ENCODE measurements at places on chromosomes 5 and 9.

DNA sequence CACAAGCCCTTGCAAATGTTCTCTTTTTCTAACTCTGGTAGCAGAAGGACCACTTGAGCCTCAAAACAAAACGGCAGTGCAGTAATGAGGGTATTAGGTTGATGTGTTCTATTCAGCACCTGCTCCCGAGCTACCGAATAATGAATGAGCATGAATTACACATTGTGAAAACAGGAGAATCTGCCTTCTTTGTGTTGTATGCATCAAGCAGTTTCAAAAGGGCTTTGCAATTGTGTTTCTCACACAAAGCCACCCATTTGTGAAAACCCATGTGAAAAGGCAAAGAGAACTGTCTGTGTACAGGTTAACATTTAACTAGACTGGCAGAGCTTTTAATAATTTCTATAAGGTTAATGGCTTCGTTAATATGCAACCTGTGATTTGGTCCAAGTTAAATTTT is 97.8 kb downstream of the STK32A start:
- no peak for DNase-seq

GRCh38 chr9:14218253-14218652 is 95.7 kb downstream of the NFIB start:
- no peak for DNase-seq

- no peak for DNase-seq
These were observed 3.3 kb downstream of the ENTPD2 start for GRCh38 chr9:137050570-137050969.

DNA sequence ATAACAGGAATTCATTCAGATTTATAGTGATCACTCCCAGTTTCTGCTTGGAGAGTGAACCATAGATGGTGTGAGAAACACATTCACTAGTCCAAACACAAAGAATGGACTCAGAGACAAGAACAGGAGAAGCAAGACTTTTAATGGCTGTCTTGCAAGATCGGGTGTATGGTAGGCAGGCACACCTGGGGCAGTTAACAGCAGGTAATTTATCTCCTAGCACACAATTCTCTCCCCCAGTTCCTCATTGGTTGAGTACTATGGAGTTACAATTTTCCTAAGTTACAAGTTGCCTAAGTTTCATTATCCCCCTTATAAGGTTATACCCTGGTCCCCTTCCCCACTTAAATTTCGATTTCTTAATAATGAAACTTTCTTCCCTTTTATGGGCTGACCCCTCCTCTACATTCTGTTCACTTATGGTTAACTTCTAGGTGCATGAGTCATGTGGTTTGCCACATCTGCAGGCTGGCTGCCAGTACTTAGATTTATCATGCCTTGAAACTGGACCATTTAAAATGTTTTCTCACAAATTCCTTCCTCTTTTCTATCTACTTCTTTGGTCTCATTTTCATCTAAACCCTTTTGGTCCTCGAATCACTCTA is 623.3 kb downstream of the HINT1 start:
- no peak for DNase-seq

- no peak for DNase-seq
These were observed 71.9 kb downstream of the KIF4B start for GRCh38 chr5:155085282-155085989.

DNA sequence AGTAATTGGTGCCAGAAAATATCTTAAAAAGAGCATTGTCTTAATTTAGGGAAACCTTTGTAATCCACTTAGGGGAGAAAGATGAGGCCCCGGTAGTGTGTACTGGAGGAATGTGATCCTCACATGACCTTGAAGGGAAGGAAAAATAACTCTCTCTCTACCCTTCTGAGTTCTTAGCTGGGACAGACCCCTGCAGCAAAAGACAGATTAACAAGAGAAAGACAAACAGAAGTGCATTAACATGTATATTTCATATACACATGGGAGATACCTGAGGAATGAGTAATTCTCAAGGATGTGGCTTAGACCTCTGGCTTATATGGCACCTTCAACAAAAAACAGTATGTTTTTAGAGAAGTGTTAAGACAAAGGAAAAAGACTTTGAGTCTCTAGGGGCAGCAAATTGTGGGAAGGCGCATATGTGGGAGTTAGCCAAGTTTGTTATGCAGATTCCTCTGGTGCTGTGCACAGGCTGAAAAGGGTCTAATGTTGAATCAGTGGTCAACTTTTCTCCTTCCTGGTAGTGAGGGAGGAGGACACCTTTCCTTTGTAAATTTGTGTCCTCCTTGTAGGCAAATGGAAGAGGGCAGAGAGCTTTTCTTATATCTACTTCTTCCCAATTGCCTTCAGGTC is 138.8 kb downstream of the LRRC70 start:
- no peak for DNase-seq

- no peak for DNase-seq
These were observed 618.8 kb downstream of the HINT1 start for GRCh38 chr5:130546211-130546610.

DNA sequence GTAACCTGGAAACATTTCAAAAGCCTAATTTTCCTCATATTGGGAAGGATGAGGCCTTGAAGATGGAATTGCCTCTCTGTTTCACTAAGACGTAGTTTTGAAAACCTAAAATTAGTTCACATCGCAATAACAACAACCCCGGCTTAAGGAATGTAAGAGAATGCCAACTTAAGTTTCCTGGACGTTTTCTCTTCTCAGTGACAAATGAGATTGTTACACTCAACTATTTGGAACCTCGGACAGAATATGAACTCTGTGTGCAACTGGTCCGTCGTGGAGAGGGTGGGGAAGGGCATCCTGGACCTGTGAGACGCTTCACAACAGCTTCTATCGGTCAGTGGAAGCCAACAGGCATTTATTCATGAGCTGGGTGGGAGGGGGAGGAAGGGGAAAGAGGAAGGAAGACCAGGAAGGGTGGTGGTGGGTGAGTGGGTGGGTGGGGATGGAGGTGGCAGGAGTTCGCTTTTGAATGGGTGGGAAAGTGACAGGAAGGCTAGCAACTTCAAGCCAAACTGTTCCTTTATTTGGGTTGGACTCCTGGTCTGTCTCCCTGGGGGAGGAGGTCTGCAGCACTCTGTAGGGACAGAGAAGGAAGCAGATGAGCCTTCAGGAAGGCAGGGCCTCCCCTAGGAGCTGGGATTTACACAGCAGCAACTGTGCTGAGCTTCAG is 83.4 kb downstream of the TEK start:
- DNase-seq: no peak

GRCh38 chr9:122060481-122060880 is 32.6 kb downstream of the TTLL11 start:
- DNase-seq: no peak

- no peak for DNase-seq
These were observed 1319.3 kb upstream of the C9orf72 start for GRCh38 chr9:28892538-28892937.

DNA sequence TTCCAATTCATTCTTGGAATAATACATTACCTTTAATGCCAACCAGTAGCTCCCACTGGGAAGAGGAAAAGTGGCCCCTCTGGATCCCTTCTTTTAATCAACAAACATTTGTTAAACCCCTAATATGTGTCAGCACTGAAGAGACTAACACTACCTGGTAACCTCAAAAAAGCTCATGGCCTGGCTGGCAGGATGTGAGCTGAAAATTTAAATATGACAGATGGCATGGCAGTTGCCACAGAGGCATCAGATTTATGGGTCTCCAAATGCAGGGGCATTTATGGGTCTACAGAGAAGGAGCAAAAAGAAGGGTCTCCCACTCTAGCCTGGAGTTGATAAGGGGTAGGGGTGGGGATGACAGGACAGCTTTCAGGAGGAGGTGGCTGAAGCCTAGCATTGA is 12.5 kb downstream of the DNAH5 start:
- no peak for DNase-seq

GRCh38 chr5:93723005-93723404 is 18.4 kb downstream of the POU5F2 start:
- no peak for DNase-seq

DNA sequence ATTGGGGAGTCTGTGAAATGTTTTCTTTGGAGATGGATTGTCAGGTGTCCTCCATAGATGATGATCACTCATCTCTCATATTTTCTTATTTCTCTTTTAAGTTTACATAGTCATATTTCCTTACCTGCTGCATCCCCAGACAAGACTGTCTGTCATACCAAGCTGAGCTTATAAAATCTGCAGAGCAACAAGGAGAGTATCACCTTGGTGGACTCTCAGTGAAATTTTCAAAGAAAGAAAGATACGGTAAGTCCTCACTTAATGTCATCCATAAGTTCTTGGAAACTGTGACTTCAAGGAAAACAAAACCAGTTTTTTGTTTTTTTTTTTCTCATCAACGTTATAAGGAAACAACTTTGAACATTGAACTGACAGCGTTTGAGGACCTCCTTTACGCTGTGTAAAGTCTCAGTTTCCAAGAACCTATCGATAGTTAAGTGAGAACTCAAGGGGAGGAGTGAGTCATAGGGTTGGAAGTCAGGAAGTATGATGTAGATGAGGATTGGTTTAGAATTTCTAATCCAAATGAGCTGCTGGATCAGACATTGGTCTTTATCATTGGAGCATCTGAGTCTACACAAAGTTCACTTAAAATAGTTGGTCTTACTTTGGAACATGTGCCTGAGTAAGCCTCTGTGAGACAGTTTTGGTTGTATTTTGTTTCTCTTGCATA is 45.5 kb downstream of the SPIN1 start:
- DNase-seq: no peak

- DNase-seq: peak; percentile 28
These were observed 9.2 kb upstream of the LRRC14B start for GRCh38 chr5:182126-182525.

DNA sequence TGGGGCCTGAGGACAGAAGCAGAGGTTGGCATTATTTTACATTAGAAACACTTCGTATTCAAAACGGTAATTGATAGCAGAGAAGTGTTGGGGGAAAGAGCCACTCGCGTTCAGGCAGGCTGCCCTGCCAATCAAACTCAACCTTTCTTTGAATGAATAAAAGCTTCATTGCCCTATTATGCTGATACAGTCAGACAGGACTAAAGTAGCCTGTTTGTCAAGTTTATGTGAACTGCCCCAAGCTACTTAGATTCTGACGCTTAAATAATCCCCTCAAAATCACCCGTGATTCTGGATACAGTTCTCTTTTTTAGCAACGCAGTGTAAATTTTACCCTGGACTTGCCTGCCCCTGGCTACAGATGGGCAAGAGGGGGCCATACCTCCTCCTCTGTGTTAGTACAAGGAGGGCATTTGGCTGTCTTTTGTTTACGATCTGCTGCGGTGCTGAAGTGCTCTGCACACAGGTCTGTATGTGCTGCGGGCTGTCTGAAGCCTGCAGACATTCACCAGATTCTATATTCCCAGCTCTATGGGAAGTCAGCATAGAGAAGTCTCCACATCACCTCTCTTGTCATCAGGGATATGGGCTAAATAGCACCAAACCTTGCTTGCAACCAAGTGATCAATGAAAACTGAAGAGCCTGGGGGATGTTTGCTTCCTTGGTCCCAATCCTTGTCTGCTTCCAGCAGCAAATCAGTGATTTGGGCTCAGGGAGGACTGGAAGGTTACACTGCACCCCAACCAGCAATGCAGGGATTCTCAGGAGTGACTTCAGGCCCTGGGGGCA is 218.4 kb downstream of the EBF1 start:
- no peak for DNase-seq

DNA sequence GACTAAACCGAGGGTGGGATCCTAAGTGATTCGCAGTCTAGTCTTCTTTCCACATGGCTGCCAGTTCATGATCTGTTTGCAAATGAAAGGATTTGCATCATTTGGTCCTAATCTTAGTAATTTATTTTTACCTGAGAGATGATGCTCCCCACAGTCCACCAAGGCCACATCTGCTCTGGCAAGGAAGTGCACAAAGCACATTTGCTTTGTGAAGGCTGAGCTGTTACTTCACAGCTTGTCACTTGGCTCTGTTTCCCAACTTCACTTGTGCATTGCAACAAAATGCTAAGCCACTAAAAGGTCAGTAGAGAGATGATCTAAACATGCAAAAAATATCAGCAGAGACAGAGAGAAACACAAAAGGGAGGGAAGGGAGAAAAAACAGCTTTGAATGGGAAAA is 128.5 kb upstream of the VLDLR start:
- DNase-seq: peak; percentile 39

DNA sequence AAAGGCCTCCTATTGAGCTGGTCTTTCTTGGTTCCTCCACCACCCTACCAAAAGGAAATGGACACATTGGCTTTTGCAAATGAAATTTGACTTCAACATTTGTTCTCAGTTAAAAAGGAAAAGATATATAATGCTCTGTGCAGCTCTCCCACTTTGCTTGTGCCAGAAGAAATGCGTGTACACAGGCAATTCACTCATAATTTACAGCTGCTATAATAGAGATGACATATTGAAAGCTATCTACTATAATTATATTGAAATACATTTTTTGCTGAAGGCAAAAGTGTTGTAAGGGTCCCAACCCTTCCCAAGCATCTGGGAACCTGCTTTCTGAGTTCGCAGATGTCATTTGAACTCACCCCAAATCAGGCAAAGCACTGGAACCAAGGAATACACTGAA is 173.2 kb downstream of the PBX3 start:
- DNase-seq: no peak

- DNase-seq: no peak
These were observed 430.6 kb downstream of the ZNF608 start for GRCh38 chr5:124315741-124316415.

DNA sequence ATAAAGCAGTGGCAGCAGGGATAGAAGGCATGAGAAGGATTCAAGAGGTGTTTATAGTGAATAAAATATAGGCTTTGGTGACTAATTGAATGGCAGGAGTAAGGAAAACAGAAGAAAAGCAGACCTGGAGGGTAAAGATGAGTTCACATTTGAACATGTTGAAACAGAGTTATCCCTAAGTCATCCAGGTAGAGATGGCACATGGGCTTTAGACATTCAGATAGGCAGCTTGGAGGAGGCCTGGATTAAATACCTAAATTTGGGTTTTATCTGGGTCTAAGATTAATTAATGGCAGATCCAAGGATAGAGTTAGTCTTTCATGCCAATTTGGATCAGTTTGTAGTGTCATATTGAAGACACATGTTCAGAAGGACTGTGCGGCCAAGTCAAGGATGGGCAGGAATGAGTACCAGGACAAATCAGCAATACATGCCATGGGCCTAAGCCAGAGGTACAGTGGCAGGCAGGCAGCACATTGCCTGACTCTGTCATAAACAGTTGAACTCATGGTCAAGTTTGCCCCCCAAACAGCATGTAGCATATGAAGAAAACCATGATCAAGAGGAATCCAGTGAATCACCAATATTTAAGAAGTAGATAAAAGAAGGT is 115.5 kb upstream of the SLC12A2 start:
- no peak for DNase-seq

DNA sequence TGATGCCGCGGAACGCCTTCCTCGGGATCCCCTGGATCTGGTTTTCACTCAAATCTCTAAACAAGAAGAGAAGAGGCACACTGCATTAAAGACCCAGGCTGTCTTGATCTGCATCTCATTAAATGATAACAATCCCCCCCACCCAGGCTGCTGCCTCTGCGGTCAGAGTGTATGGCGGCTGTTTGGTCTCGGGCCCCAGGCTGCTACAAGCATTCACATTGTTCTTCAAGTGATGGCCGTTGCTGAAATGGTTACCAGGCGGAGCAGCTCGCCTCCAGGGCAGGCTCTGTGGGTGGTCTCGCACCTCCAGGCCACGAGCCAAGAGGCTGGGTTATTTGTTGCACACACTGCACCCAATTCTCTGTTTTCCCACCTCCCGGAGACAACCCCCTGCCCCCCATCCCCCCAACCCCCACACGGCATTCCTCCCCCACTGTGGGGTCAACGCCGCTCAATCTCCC is 304.1 kb upstream of the PANK3 start:
- no peak for DNase-seq

GRCh38 chr5:133841831-133842750 is 126.3 kb downstream of the C5orf15 start:
- DNase-seq: no peak

GRCh38 chr9:93180938-93181337 is 3.0 kb upstream of the WNK2 start:
- DNase-seq: no peak

Measured in left hindlimb (tissue), 1 donor.